ENCODE measurements at places on chromosomes 2 and 18. TPM values are rescaled to one million over a fixed set of nuclear protein-coding genes. Genes with fewer than 3 reads are reported as not detected.

DNA sequence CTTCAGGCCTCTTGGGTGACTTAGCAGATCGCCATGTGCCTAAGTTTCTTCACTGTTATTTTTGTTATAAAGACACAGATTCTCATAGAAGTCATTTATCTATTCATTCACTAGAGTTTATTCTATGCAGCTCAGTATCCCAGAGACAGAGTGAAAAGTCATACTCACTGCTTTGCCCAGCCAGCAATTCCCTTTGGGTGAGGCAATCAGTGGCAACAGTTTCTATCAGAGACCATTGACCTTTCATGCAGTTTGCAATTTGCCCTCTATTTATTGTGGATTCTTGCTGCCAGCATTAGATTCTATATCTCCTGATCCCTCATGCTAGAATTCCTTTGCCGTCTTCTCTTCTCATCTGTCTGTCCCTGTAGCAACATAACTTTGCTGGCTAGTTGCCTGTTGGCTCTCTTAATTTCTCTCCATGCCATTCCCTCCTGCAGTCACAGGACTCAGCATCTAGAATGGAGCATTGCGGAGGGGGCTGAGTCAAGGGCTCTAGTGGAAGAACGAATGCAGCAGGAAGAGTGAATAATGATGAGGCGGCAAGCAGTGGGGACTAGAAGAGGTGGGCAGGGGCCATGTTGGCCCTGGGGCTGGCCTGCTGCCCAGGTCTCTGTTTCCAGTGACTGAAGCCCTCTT, 12.2 kb downstream of the SLC9A4 start:
- H3K27me3 ChIP-seq: no peaks in the 10 kb centered on the region
- H3K27ac ChIP-seq: no peak overlapping the region
- H3K36me3 ChIP-seq: no peaks in the 10 kb centered on the region
- H3K4me3 ChIP-seq: no peak overlapping the region

- H3K27me3 ChIP-seq: no peaks in the 10 kb centered on the region
- H3K27ac ChIP-seq: no peak overlapping the region
- H3K4me1 ChIP-seq: no peaks in the 10 kb centered on the region
- no peaks in the 10 kb centered on the region for H3K36me3 ChIP-seq
- no peak overlapping the region for H3K4me3 ChIP-seq
Observed at GRCh38 chr2:237791977-237792727, 6.4 kb upstream of the RBM44 start.

The ALKAL2 gene
- total RNA-seq: 16.9 TPM

The ANKRD30B gene
- total RNA-seq: not detected

The ZRANB3 gene
- 4.6 TPM for total RNA-seq

The GPBAR1 gene
- 6.2 TPM for total RNA-seq

The CHRNG gene
- total RNA-seq: not detected

Measured in spleen (tissue), 13 donors.